ENCODE measurements at places on chromosomes 12 and 14. TPM values are rescaled to one million over a fixed set of nuclear protein-coding genes. Genes with fewer than 3 reads are reported as not detected.

DNA sequence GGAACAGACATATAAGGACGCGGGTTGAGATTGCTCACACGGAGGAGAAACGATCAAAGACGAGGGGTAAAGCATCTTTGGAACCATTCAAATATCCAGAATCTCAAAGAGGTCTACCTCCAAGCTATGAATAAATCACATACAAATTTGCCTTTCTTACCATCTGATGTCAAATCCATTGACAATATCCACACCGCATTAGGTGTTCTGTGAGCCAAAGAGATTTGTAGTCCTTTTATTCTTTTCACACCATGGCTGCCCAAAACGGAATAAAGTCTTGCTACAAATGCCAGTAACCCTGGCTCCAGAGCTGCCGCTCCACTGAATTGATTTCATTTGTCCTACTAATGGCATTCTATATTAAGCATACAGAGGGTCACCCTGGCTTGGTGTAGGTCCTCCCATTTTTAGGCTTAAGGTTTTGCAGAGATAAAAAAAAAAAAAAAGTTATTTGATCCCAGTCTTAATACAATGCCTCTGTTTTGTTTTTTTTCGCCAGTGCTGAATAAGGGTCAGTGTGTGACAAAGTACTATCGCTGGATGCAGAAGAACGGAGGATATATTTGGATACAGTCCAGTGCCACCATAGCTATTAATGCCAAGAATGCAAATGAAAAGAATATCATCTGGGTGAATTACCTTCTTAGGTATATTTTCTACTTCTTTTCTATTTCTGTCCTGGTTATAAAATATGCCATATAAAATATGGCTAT lies 157.3 kb downstream of the EGLN3 start:
- no peak for DNase-seq

DNA sequence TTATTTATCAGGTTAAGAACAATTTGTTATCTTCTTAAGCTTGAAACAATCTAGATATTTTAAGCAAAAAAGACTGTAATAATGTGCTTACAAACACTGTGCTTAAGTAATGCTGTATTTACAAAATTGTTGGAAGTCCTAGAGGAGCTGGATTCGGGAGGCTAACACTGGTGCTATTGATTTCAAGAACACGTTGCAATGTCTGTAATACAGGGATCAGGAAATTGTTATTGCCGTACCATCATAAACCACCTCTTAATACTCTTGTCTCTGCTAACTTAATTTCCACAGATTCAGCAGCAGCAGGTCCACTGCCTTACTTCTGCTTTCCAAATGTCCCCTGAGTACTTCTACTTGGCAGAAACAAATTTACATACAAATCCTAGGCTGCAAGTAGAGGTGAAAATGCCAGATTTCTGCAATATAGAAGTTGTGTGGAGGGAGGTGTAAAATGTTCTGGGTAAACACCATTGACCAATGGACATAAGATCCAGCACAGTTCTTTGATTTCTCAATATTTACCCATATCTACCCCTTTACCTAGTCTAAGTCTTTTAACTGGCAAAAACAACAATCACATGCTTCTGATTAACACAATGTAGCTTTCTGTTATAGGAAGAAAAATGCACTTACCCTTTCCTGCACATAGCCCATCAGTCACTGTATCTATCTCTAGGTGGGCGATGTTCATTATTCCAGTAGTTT lies 663.4 kb downstream of the TMTC2 start:
- no peak for DNase-seq

DNA sequence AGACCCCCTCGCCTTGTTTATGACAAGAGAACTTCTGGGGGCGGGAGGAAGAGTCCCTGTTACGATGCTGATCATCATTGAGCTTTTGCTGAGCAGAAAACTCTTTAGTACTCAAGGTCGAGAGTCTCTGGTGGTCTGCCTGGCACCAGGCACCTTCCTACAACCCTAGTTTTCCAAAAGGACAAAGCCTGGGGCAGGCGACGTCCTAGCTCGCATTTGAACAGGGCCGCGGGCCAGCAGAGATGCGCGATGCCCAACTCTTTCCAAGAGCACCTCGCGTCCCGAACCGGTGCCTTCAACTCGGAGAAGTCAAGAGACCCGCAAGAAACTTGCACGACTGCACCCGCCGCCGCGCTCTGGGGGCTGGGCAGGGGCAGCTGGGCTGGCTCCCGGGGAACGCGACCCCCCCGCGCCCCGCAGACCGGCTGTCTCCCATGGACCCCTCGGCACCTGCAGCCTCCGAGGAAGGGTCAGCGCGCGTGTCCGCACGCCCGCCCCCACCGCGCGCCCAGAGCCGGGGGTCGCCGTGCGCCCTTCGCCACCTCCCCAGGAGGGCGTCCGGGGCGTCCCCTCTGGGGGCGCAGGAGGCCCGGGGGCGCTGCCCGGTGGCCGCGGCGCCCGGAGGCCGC lies 377 bp upstream of the BCL7A start:
- no peak for DNase-seq

DNA sequence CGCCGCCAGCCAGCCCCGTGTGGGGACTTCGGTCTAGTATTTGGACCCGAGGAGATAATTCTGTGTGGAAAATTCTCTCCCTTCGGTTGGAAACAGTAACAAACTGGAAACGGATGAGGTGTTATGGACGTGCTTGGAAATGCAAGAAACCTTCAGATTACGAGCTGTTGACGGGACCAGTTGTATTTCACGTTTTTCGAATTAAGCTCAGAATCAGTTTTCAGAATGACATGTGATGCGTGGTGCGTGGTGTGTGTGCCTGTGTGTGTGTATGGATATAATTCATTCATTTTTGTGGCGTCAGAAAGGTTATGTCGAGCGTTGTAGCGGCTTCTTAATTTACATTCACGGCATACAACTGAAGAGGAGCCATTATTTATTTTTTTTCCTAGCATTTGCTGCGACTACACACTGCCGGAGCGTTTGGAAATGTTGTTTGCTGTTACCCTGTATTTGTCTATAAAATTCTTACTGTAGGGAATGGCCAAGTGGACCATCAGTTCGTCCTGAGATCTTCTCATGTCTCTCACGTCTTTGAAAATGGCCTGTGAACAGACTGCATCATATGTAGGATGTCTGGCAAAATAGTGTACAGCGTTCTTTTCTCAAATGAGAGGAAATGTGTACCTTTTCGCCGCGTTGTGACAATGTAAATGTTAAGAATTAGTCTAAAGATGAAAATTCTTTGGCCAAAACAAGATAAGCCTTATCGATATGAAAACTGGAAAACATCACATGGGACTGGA lies 1.3 kb downstream of the TRAF3 start:
- DNase-seq = no peak

- DNase-seq = no peak
These were observed 82.2 kb downstream of the PAPOLA start for GRCh38 chr14:96584199-96584906.

- DNase-seq = no peak
These were observed 27.1 kb upstream of the PRMT8 start for GRCh38 chr12:3463921-3464320.

DNA sequence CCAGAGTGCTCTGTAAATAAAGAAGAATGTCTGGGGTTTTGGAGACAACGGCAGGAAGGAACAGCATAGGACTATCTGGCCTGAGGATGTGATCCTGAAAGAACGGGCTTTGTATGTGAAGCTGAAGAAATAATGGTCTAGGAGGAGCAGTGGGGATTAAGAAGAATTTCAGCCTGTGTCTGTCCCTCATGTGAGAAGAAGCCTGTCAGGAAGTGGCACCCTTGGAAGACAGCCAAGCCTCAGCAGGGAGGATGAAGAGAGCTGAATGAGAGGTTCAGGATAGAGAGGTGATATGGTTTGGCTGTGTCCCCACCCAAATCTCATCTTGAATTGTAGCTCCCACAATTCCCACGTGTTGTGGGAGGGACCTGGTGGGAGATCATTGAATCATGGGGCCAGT lies 56.9 kb upstream of the TCL1A start:
- DNase-seq = no peak

TROAP gene
- 2.0 TPM for total RNA-seq

TPI1 gene
- total RNA-seq = 610 TPM

HOXC10 gene
- not detected for total RNA-seq

SRRM4 gene
- total RNA-seq = 0.03 TPM

DACT1 gene
- total RNA-seq = 19.8 TPM

SERPINA10 gene
- 0.32 TPM for total RNA-seq

WNT1 gene
- 0.29 TPM for total RNA-seq

Data from mucosa of gallbladder (tissue), 1 donor.